Effector CD4-positive, alpha-beta T cell (primary cell): ENCODE measurements at places on chromosomes 7 and 10.

GRCh38 chr10:122541541-122542002, 19.0 kb upstream of the DMBT1 start:
- DNase-seq, result no peak

DNA sequence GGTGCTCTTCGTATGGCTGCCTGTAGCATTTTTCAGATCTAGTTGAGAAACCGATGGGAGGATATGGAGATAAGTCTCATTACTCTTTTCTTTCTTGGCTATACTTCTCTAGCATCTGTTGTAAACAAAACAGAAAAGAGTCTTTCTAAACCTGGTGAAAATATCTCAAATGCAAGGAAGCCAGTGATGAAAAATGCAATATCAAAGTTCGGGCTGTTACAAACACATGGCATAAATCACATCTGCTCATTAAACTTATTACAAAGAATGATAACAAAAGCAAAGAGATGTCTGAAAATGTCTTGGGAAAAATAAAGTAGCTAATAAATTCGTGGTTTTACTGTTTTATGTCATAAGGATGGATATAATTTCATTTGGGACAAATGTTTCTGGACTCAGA, 71.8 kb upstream of the IGFBP3 start:
- no peak for DNase-seq

DNA sequence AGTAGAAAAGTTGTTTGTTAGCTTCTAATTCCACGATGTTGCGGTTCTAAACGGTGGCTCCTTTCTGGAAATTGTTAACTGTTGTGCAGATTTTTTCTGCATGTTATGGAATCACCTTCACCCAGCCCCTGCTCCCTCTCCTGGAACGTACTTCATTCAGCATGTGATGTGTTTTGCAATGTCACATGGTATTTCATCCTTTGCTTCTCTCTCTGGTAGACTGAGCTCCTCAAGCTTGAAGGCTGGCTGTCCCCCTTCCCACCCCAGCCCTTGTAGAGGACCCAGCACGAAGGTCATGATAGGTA, 4.4 kb downstream of the PPP2R2D start:
- no peak for DNase-seq

GRCh38 chr10:29479081-29479925, 155.5 kb downstream of the SVIL start:
- DNase-seq, result no peak

DNA sequence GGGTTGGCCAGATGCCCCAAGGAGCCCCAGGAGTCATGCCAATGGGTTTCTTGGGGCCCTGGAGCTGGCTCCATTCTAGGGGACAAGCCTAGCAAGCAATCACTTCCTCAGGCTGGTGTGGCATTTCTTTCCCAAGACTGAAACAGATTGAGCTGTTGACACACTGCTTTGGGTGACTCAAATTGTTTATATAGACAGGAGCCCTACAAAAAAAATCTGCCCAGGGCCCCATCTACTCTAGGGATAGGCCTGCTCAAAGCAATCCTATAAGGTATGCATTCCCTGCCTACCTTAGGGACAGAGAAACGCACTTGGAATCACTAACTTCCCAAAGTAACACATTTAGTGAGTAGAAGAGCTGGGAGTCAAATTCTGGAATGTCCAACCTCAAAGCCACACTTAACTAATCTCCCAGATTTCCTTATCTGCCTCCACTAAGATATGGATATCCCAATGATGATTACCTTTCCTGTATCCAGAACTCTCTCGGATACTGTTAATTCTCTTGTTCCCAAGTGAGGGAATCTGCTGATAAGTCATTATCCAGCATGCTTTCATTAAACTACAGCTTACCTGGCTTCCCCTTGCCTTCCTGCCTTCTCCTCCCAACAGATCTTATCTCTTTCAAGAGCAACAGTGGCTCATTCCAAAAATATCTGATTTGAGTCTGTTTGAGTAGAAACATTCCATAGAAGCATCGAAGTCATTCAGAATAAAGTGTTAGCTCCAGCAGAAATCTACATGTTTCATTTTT, 3.1 kb downstream of the ABLIM1 start:
- no peak for DNase-seq
